Ammon's horn (tissue), 1 donor: ENCODE measurements at places on chromosomes 5 and 9.

DNA sequence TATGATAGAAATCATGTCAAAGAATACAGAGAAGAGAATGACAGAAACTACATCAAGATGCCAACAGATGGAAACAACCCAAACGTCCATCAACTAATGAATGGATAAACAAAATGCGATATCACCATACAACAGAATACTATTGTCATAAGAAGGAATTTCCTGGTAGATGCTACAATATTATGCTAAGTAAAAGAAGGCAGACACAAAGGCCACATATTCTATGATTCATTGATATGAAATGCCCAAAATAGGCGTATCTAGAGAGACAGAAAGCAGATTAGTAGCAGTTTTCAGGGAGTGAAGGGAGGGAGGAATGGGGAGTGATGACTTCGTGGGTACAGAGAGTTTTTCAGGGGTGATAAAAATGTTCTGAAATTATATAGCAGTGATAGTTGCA, 58.3 kb upstream of the AKNA start:
- no peak for DNase-seq

GRCh38 chr9:74824654-74825053, 63.1 kb downstream of the TRPM6 start:
- no peak for DNase-seq

DNA sequence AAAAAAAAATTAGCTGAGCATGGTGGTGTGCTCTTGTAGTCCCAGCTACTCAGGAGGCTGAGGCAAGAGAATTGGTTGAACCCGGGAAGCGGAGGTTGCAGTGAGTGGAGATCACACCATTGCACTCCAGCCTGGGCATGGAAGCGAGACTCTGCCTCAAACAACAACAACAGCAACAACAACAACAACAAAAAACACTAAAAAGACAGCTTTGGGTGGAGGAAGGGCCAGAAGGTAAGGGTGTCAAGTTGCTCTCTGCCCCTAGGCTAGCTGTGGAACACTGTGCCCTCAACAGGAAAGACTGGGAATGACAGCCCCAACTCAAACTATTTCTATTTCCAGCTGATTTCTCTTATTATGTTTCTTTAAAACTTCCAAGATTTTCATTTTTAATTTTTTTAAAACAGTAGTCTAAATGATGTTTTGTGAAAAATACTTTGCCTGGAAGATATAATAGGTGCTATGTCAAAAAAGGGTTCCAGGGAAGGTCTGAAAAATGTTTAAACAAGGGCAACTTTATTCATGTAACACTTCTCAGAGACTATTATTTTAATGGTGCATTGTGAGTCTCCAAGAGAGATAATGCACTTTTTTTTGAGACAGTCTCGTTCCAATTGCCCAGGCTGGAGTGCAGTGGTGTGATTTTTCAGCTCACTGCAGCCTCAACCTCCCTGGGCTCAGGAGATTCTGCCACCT, 29.9 kb downstream of the CLINT1 start:
- DNase-seq, result no peak

GRCh38 chr9:130927995-130928900, 10.8 kb downstream of the FIBCD1 start:
- no peak for DNase-seq

DNA sequence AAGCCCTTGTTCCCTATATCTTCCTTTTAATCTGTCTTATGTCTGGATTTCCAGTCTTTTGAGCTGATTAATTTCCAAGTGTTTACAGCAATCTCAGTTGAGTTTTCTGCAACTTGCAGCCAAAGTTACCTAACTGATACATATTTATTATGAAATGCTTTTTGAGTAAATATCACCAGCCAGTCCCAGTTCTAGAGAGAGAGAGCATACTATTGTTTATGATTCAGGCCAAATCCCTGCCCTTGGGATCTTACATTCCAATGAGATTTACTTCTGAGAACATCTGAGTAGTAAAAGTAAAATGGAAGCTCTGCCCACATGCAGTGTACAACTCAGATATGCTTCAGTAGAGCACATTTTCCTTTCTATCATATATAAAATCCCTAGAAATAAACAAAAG, 661.7 kb downstream of the KCTD16 start:
- no peak for DNase-seq

DNA sequence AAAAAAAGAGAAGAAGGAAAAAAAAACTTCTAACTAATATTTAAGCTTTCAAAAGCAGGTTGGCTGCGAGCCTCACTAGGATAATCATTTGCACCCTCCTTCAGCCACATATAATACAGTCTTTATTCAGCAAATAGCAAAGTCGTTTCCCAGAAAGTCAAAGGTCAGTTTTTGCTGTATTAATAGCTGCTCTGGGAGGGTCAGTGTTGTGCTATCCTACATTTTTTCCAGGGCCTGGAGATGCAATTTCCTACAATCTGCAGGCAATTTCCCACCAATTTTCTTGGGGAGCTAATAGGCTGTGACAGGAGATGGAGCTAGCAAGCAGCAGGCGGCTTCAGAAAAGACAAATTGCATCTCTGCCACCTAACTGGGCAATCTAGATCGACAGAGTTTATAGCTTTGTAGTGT, 136.8 kb downstream of the TLE1 start:
- DNase-seq, result no peak

- no peak for DNase-seq
Observed at GRCh38 chr5:53381-54174, 38.4 kb upstream of the PLEKHG4B start.

GRCh38 chr9:120197605-120198004, 382.4 kb downstream of the CDK5RAP2 start:
- no peak for DNase-seq

GRCh38 chr9:117555964-117556629, 141.2 kb upstream of the ASTN2 start:
- peak; percentile 52 for DNase-seq

- DNase-seq, result no peak
Observed at GRCh38 chr9:37745970-37746369, 7.6 kb upstream of the TRMT10B start.

GRCh38 chr5:951940-952596, 56.5 kb upstream of the NKD2 start:
- no peak for DNase-seq

DNA sequence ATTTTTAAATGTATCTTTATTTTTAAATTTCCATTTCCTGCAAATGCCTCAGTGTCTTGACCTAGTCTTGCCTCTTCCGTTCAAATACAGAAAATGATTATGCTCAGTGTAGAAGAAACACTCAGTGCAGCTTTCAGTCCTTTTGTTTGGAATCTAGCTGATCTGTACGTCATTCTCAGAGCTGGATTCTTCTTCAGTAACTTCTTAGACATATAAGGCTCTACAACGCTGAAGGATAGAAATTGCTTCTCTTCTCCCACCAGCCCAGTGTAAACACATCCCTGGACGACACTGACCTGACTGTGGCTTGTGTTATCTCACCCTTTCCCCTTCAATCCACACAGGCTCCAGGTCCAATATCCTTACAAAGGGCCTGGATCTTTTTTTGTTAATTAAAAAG, 3.2 kb upstream of the ALDH1B1 start:
- no peak for DNase-seq

DNA sequence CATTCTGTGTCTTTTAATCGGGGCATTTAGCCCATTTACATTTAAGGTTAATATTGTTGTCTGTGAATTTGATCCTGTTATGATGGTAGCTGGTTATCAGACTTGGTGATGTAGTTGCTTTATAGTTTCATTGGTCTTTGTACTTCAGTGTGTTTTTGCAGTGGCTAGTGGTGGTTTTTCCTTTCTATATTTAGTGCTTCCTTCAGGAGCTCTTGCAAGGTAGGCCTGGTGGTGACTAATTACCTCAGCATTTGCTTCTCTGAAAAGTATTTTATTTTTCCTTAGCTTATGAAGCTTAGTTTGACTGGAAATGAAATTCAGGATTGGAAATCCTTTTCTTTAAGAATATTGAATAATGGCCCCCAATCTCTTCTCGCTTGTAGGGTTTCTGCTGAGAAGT, 156.9 kb downstream of the CNTLN start:
- DNase-seq, result no peak

GRCh38 chr9:110521206-110521605, 58.3 kb downstream of the SVEP1 start:
- DNase-seq, result no peak

DNA sequence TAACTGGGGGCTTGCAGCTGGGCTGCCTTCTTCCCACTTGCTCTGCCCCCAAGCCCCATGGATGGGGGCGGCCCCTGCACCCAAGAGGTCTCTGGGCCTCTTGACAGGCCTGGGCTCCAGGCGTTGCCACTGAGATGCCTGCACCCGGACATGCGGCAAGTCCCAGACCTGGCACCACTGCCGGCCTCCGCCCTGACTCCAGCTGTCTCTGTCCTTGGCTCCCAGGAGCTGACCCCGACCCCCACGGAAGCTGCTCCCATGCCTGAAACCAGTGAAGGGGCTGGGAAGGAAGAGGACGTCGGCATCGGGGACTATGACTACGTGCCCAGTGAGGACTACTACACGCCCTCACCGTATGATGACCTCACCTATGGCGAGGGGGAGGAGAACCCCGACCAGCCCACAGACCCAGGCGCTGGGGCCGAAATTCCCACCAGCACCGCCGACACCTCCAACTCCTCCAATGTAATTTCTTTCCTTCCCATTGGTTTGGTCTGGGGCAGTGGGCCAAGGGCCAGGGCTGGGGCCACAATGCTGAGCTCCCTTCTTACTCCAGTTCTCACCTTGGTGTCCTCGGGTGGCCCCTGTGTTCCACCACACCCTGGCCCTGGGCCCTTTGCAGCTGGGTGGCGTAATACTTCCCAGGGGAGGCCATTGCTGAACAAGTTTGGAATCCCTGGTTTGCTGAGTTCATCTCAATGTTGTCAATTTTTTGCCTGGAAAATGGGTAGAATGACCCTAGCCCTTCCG, 88.6 kb downstream of the COL5A1 start:
- no peak for DNase-seq

GRCh38 chr5:133612249-133612860, at the start of gene FSTL4:
FSTL4 (minus strand) TSS chr5:133612541.
- DNase-seq, result no peak

DNA sequence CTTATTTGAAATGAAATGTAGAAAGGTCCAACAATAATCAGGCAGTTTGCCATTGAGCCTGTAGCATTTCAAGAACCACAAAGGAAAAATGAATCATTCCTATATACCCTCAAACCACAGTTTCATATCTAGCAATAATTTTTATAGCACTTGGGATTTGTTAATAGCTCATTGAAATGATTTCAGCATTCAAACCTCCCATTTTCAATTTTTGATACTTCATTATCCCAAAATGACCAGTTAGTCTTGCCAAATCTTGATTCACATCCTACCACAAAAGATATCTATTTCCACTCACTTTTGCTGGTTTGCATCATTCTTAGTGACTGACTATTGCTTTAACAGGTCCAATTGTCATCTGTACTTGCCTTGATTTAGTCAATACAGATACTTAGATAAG, 790.1 kb downstream of the TLE1 start:
- no peak for DNase-seq

DNA sequence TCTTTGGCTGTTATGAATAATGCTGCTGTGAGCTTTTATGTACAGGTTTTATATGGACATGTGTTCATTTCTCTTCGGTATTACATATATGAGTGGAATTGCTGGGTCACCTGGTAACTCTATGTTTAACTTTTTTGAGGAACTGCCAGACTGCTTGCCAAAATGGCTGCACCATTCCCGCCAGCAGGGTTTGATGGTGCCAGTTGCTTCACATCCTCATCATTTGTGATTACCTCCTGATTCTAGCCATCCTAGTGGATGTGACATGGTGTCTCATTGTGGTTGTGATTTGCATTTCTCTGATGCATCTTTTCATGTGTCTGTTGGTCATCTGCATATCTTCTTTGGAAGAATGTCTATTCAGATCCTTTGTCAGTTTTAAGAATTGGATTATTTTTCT, 10.7 kb downstream of the NANS start:
- DNase-seq, result no peak

- DNase-seq, result no peak
Observed at GRCh38 chr9:127667906-127668305, 38.9 kb upstream of the CFAP157 start.

DNA sequence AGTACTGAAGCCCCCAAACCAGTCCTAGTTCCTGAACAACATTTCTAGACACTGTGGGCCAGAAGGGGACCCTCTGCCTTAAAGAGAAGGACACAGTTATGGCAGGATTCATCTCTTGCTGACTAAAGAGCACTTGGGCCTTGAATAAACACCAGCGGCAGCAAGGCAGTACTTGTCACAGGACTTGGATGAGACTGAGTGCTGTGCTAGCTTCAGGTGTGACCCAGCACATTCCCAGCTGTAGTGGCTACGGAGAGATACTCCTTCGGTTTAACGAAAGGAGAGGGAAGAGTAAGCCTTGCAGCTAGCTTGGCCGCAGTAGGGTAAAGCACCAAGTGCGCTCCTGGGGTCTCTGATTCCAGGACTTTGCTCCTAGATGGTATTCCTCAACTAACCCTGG, 10.9 kb upstream of the STX17 start:
- DNase-seq, result no peak

DNA sequence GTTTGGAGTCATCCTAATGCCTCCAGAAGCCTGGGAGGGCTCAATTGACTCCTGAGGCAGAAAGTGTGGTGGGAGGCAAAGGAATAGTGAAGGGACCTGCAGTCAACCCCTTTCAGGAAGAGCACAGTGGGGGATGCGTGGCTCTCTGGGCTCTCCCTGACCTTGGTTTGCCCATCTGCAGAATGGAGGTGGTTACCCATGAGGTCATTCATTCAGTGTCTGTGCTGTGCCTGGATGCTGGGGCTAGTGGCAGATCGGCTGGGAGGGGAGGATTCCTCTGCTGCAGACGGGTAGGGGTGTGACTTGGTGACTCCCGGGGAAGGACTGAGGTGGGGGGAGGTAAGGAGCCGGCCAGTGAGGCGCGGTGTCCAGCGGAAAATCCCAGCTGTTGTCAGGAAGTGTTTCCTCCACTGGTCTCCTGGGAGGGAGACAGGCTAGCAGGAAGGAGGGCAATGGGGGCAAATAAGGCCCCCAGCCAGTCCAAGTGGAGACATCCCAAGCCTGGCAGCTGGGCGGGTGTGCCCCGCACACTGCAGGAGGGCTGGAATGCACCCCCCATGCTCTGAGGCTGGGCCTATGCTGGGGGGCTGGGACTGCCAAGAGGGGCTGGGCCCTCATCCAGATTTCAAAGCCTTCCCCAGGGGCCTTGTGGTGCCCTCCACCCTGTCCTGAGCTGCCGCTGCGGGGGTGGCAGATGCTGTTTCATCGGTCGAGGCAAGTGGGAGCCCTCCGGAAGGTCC, 10.9 kb downstream of the CXXC5 start:
- no peak for DNase-seq

DNA sequence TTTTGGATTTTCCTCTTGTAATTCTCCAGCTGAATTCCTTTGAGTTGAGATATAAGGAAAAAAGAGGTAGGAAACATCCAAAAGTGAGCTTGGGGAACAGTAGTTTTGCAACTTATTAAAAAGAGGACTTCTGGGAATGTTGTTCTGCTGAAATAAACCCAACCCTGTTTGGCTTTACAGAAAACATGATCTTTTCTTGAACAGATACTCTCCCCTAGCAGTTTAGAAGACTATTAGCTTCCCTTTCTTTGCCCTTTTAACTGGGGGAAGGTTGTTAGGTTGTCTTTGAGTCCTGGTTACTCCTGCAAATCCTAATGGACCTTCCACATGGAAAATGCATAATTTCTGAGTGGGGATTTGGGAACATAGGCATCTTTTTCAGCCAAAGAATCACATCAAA, 168.7 kb upstream of the RPS23 start:
- DNase-seq, result no peak

GRCh38 chr5:75185763-75186162, 50.9 kb downstream of the ANKRD31 start:
- DNase-seq, result no peak
